Karpas-422 (cell line): ENCODE measurements at places on chromosomes 13 and 19. TPM values are rescaled to one million over a fixed set of nuclear protein-coding genes. Genes with fewer than 3 reads are reported as not detected.

DNA sequence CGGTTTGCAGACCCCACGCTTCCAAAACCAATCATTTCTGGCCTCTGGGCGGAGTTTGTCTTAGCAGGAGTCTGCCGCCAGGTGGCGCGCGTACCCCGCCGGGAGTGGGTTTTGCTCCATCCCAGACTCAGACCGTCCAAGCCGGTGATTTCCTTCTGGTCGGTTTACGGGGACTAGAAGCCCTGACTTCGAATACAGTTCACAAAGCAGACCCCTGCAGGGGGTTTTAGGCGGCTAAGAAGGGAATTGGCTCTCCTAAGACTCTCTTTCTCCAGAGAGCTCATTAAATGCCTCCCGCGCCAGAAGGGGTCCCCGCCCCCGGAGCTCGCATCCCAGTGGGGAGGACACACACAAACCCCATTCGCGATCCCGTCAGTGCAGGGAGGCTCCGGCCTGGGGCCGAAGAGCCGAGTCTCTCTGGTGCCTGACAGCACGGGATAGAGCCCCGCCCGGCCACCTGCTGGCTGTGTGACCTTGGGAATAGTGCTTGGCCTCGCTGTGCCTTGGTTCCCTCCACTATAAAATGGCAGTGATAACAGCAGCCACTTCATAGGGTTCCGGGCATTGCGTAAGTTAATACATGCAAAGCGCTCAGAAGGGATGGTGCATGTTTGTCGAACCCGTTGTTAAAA is 8.6 kb upstream of the NUP62 start:
- H3K27me3 ChIP-seq, result no peaks in the 10 kb centered on the region
- peaks cover 4% of the 10 kb centered on the region for H3K36me3 ChIP-seq
- peak; percentile 93 for DNase-seq
- H3K4me3 ChIP-seq, result no peak overlapping the region
- H3K4me1 ChIP-seq, result no peaks in the 10 kb centered on the region

The USF2 gene
- 97.9 and 224 TPM in 2 replicates for total RNA-seq

The PRRG2 gene
- total RNA-seq, result 1.3 and 3.8 TPM in 2 replicates

The ZNF30 gene
- total RNA-seq, result 6.3 and 8.5 TPM in 2 replicates
